ENCODE measurements at places on chromosomes 11 and 22.
A peak's percentile ranks its signal among the peaks of the same experiment; 100 is the strongest.

DNA sequence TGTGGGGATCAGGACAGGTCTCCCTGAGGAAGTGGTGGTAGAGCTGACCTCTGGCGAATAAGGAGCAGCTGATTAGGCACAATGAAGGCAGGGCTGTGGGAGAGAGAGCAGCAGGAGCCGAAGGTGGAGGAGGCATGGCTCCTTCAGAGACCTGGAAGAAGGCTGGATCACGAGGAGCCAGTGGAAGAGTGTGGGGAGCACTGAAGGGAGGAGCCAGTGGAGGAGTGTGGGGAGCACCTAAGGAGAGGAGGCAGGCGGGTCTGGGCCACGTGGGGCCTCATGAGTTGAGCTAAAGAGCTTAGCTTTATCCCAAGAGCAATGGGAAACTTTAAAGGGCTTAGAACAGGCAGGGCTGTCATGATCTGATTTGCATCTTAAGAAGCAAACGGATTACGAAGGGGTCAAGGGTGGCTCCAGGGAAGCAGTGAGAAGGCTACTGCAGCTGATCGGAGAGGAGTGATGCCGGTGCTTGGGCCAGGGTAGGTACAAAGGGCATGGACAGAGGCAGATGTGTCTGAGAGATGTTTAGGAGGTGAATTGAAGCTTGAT lies 44.9 kb upstream of the EIF3D start:
- DNase-seq, result no peak

- no peak for DNase-seq
Measured at GRCh38 chr22:29377979-29378378, 10.4 kb downstream of the AP1B1 start.

DNA sequence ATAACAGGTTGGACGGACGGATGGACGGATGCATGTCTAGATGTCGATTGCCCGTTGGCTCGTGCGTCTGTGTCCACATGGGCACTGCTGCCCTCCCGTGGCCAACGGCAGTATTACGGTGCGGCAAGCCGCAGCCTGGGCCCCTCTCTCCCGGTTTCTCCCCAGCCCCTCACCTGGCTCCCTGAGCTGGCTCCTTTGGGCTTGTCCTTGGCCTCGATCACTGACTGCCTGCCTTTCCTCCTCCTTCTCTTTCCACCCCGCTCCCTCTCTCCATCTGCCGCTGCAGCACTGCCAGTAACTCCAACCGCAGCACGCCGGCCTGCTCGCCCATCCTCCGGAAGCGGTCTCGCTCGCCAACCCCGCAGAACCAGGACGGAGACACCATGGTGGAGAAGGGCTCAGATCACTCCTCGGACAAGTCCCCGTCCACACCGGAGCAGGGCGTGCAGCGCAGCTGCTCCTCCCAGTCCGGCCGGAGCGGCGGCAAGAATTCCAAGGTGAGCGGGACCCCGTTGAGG lies 77.3 kb downstream of the SCN3B start:
- peak; percentile 24 for DNase-seq

DNA sequence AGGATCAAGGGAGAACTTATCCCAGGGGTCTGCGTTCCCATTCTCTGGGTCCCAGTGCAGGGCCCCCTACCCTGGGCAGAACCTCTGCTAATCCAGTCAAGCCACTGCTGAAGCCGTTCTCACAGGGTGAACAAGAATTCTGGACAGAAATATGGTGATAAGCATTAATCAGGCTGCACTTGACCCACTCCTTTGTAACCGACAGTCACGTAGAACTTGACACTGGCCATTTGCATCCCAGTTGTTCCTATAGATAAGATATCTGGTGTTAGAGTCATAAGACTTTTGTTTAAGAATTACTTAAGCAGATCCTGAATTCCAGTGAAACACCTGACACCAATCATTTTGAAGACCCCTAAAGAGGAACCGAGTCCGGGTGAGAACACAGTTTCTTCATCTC lies 107.5 kb upstream of the THY1 start:
- DNase-seq, result no peak

DNA sequence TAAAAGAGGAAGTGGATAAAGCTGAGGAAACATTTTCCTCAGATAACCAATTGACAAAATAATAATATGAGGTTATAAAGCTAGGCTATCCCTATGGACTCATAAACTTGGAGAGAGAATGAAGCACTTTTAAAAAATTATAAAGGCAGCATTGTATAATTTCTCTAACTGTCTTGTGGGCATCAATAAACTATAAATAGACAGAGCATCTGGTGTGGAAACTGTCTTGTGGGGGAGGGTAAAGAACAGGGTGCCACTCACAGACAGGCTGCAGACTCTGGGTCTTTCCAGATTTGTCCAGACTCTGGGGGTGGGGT lies 333.5 kb downstream of the BUD13 start:
- no peak for DNase-seq

DNA sequence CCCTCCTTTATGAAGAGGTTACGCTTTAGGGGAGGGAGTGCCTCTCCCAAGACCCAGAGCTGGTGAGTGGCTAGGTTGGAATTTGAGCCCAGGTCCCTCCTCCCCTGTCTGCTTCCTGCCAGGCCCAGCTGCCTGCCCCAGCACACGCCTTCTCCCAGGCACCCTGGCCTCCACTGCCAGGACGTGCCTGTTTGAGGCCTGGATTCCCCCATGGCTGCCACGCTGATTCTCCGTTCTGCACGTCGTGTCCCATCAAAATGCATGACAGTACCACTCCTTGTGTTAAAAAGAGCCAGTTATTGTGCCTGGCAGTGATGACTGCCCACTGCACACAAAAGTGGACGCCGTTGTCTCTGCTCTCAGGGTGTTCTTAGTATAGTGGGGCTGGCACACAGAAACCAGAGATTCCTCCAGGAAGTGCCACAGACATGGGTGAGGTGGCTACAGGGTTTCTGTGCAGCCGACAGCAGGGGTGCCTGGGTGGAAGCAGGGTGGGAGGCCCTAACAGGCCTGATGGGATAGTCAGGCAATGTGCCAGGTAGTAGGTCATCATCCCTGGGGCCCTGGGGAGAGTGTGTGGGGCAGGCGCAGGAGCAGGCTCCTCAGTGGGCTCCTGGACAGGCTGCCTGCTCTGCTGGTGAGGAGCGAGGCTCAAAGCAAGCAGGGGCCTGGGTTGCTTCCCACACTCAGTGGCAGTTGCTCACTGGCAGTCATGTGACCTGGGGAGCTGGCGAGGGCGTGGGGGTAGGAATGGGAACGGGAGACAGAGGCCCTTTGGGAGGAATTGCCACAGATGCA lies 24.2 kb downstream of the MED15 start:
- no peak for DNase-seq

DNA sequence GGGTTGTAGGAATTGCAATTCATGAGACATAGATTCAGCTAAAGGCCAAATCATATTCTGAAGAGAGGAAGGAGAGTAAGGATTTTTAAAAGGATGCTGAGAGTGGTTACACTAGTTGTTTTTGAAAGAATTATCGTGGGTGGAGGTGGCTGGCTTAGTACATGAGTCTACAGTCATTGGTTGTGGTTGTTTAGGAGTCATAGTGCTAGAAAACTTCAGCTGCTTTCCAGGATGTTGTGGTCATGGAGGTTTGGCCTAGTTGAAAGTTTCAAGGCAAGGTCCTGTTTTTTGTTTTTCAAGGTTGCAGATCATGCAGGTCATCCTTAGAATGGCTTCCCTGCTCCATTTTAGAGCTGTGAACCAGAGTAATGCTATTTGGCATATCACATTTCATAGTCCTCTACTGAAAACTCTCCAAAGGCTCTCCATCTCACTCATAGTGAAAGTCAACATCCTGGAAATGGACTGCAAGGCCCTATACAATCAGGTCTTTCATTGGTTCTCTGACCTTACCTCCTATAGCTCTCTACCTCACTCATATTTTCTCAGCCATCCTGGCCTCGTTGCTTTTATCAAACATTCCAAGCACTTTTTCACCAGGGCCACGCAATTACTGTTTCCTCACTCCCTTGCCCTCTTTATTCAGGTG lies 26.1 kb upstream of the ZBTB44 start:
- no peak for DNase-seq

GRCh38 chr11:45313171-45313865 lies 27.2 kb upstream of the SYT13 start:
- no peak for DNase-seq

DNA sequence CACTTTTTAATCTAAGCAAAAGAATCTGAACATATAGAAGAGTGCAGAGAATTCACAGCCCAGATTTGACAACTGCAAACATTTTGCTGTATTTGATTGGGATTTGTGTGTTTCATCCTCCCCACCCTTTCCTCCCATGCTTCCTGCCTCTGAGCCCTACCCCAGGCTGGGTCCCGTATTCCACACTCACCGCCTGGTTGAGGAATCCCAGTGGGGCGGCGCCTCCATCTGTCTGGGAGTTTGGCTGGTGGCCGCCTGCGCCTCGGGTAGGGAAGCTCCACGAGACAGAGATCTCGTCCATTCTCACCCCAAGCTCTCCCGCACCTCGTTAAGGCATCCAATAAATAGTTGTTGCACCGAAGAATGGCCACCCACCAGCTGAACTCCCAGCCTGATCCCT lies 105.9 kb upstream of the SLC22A12 start:
- DNase-seq, result no peak

GRCh38 chr11:94897330-94897768 lies 76.0 kb downstream of the CWC15 start:
- peak; percentile 18 for DNase-seq

DNA sequence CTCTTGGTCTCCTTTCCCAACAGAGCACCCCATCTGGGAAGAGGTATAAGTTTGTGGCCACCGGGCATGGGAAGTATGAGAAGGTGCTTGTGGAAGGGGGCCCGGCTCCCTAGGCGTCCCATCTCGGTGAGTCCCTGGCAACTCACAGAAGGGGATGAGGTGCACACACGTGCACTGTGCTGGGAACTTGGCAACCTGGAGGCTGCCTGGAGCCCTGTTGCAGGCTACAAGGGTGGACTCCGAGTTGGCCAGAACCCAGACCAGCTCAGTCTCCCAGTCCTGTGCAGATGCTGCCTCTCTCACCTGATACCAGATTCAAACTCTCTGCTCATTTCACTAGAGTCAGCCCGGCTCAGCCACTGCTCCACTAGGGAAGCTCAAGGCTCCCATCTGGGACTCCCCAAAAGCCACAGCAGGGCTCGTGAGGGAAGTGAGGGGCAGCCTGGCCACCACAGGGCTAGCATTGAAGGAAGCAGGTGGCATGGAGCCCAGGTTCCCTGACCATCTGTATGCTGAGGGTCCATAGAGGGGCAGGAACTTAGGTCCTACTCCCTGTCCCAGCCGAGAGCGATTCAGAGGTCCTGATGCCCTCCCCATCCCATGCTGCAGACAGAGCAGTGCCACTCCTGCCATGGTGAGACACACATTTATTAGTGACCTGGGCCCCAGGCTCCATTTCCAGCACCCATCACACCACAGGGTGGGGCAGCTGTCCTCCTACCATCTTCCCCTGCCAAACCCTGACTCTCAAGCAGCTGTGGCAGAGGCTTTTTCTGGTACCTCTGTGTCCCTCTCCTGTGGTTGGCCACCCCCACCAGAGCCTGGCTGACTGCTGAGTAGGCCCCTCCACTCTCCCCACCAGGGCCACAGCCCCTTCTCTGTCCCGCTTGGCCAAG lies 4.0 kb downstream of the PRR33 start:
- DNase-seq, result no peak

DNA sequence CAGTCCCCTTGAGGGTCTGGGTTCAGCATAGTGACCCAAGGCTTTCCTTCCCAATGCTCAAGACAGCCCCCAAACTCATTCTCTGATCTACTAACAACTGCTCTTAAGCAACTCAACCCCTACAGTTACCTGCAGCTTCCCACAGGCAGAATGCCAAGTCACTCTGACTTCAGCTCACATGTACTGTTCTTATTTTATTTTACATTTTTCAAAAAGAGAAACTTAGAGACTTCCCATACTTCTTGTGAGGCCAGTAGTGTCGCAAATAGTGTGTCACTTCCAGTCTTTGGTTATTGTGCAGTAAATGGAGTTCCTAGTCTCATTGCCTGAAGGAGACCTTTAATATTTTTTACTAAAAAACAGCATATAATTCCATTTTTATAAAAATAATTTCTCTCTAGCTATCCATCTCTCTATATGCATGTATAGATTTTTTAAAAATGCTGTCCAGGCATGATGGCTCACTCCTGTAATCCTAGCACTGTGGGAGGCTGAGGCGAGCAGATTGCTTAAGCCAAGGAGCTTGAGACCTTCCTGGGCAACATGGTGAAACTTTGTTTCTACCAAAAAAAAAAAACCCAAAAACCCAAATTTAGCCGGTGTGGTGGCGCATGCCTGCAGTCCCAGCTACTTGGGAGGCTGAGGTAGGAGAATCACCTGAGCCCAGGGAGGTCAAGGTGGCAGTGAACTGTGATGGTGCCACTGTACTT lies 41.8 kb downstream of the ENTHD1 start:
- no peak for DNase-seq

DNA sequence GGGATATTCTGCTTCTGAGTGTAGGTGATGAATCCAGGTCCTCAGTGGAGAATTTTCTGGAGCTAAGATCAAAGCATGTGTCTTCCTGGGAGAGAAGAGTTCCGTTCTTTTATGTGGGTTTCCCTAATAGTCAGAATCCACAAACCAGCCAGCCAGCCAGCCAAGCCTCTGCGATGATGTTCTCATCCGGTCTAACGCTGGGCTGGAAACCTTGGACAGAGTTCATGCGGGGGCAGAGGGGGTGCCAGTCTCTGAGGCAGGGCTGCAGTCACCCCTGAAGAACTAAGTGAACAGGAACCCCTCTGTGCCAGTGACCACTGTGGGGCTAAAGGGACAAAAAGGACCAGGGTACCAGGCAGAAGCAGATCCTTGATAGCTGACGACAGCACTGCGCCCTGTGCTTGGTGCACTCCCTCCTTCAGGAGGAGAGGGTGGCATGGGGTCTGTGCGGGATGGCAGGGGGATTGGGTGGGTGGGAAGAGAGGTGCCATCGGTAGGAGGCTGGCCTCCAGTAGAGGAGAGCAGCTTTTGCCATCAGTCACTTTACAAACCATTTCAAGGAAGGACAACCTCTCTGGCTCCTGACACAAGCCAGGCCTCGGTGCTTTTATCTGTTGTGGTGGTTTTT lies 27.1 kb downstream of the ADAMTS15 start:
- no peak for DNase-seq

DNA sequence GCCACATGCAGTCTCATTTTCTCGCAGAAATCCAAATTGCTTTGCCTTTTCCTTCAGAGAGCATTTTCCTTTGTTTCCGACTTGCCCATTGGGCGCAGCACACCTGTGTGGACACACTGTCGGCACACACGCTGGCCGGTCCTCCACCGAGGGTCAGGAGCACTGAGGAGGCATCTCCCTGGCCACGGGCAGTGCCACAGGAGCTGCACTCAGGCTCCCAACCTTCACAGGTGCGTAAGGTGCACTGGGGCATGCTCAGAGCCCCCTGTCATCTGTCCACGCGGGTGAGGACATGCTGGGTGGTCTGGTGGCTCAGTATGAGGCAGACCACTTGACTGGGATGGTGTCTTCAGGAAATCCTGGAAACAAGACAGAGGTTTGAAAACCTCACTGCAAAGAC lies 779.1 kb downstream of the BRD1 start:
- no peak for DNase-seq
